Bladder microvascular endothelial cell (primary cell): ENCODE measurements at places on chromosomes 12 and 14. TPM values are rescaled to one million over a fixed set of nuclear protein-coding genes. Genes with fewer than 3 reads are reported as not detected.

The OR6C2 gene
- not detected in 2 replicates for total RNA-seq

The TTC9 gene
- total RNA-seq, result under 0.01 and 0.06 TPM in 2 replicates

The SYT1 gene
- 3.6 and 28.8 TPM in 2 replicates for total RNA-seq

The GSKIP gene
- 23.3 and 53.6 TPM in 2 replicates for total RNA-seq

The HOXC11 gene
- not detected in 2 replicates for total RNA-seq

The ENDOU gene
- under 0.01 and 0.13 TPM in 2 replicates for total RNA-seq

The AQP2 gene
- not detected in 2 replicates for total RNA-seq

The RDH5 gene
- total RNA-seq, result 0.97 and 1.6 TPM in 2 replicates

The CLECL1 gene
- total RNA-seq, result not detected in 2 replicates

The SMCO2 gene
- total RNA-seq, result 0.32 and 0.57 TPM in 2 replicates

The C14orf180 gene
- not detected in 2 replicates for total RNA-seq

The SLC25A47 gene
- total RNA-seq, result not detected in 2 replicates

The GPR132 gene
- under 0.01 TPM in 2 replicates for total RNA-seq

The CNIH1 gene
- total RNA-seq, result 33.5 and 128 TPM in 2 replicates

The CISTR gene
- not detected in 2 replicates for total RNA-seq

The PGF gene
- total RNA-seq, result 121 and 214 TPM in 2 replicates

The SRGAP1 gene
- 2.9 and 7.6 TPM in 2 replicates for total RNA-seq

The NTF3 gene
- 0.16 and 1.4 TPM in 2 replicates for total RNA-seq

The ARHGEF25 gene
- total RNA-seq, result under 0.01 and 2.5 TPM in 2 replicates

The KRT73 gene
- not detected in 2 replicates for total RNA-seq

The PTPRQ gene
- total RNA-seq, result under 0.01 TPM in 1 of 2 replicates, not detected in the other

The POTEM gene
- total RNA-seq, result not detected in 2 replicates

The PIWIL1 gene
- not detected in 2 replicates for total RNA-seq

The TRAF3 gene
- 8.9 and 47.2 TPM in 2 replicates for total RNA-seq

The SIX4 gene
- total RNA-seq, result 0.16 and 0.88 TPM in 2 replicates

The BCL2L14 gene
- total RNA-seq, result not detected in 2 replicates

The KRT77 gene
- not detected in 2 replicates for total RNA-seq

The CLSTN3 gene
- 13.1 and 41.0 TPM in 2 replicates for total RNA-seq

The KNTC1 gene
- total RNA-seq, result 24.1 and 34.0 TPM in 2 replicates

The TSPAN9 gene
- total RNA-seq, result 37.9 and 121 TPM in 2 replicates

The NTN4 gene
- total RNA-seq, result 334 and 906 TPM in 2 replicates

The ADAM20 gene
- 0.16 and 2.4 TPM in 2 replicates for total RNA-seq

The GPX2 gene
- not detected in 2 replicates for total RNA-seq

The SERPINA12 gene
- not detected in 2 replicates for total RNA-seq

The KITLG gene
- total RNA-seq, result 18.6 and 25.7 TPM in 2 replicates

The NOS1 gene
- total RNA-seq, result not detected in 2 replicates

The GPR162 gene
- 0.50 and 1.5 TPM in 2 replicates for total RNA-seq

The RNASE11 gene
- not detected in 2 replicates for total RNA-seq

The DYNC1H1 gene
- total RNA-seq, result 313 and 1,162 TPM in 2 replicates

The ALKBH1 gene
- 7.0 and 8.9 TPM in 2 replicates for total RNA-seq

The SYNDIG1L gene
- 0.06 TPM in 1 of 2 replicates, not detected in the other for total RNA-seq

The ANG gene
- 2.6 and 3.7 TPM in 2 replicates for total RNA-seq

The ACIN1 gene
- 48.9 and 102 TPM in 2 replicates for total RNA-seq

The TAS2R10 gene
- 0.16 and 0.76 TPM in 2 replicates for total RNA-seq

The CCDC184 gene
- 0.06 TPM in 1 of 2 replicates, not detected in the other for total RNA-seq

The PDE3A gene
- 1.3 and 2.4 TPM in 2 replicates for total RNA-seq

The SMAGP gene
- 8.3 and 12.3 TPM in 2 replicates for total RNA-seq

The C3AR1 gene
- 0.06 TPM in 1 of 2 replicates, not detected in the other for total RNA-seq

The MLXIP gene
- 12.1 and 35.0 TPM in 2 replicates for total RNA-seq

The BCAT1 gene
- 28.7 and 128 TPM in 2 replicates for total RNA-seq

The FOXN4 gene
- not detected in 2 replicates for total RNA-seq

The SLC7A8 gene
- total RNA-seq, result not detected in 2 replicates

The EPYC gene
- not detected in 2 replicates for total RNA-seq

The SLCO1C1 gene
- total RNA-seq, result not detected in 2 replicates
